CD4-positive, alpha-beta T cell treated with Interleukin-15 for 4 hours (primary cell): ENCODE measurements at places on chromosomes 4 and X.
A peak's percentile ranks its signal among the peaks of the same experiment; 100 is the strongest.

DNA sequence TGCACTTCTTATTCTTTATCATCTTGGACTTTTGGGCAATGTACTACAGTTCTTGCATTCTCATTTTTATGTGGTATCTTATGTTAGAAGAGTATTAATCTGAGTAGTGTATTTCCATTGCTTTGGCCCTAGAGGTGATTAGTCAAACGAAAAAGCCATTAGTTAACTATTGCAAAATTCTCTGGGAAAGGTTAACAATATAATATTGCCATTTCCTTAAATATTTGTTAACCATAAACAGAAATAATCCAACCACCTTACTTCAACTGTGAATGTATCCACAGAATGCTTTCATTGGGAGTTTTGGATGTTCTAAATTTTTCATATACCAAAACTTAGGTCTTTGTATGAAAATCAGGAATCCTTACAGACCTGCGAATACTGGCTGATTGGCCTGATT lies 294.6 kb upstream of the UGT8 start:
- DNase-seq: no peak

DNA sequence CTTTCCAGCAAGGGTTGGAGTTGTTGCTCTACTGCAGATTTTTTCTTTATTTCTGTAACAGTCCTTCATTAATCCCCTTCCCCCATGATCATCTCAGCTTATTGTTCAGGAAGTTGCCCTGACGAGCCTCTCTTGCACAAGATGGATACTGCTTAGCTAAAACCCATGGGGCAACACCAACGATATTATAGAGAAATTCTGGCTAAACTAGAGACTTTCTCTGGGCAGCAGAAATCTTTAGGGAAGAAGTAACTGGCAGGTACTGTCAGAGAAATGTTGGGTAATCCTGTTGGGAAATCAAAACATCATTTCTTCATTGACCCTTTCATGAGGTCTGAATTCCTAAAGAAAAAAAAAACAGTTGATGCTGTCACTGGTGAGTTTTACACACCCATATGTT lies 921.3 kb downstream of the NLGN4X start:
- no peak for DNase-seq

DNA sequence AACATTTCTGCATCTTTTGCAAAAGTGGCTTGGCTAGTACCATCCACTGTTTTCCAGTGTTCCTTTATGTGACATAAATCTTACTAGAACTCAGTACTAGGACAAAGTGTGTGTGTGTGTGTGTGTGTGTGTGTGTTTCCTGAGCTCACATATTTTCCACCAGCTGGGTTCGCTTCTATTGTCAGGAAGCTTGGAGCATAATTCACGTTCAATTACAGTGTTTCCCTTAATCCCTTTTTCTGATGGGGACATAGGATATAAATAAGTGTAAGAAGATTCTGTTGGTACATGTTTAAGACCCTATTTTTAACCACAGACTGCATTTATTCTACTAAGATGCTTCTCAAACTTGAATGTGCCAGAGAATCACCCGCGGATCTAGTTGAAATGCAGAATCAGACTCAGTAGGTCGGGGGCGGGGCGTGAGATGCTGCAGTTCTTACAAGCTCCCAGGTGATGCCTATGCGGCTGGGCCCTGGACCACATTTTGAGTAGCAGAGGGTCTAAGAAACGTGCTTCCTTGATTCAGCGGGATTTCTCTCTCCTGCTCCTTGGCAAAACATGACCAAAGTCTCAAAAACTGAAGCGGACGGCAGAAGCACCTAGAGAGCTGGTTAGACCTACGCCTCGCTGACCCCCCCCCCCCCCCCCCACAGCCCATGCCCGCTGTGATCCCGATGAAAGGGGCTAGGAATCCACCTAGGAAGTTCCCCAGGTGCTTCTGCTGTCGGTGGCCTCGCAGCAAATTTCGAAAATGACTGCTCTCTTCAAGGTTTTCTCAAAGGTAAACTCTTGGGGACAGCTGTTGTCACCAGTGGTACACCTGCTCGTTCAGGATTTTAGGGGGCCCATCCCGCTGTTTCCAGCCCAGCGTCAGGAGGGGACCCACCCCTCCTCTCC lies 797 bp downstream of the CD99L2 start:
- peak; percentile 15 for DNase-seq

DNA sequence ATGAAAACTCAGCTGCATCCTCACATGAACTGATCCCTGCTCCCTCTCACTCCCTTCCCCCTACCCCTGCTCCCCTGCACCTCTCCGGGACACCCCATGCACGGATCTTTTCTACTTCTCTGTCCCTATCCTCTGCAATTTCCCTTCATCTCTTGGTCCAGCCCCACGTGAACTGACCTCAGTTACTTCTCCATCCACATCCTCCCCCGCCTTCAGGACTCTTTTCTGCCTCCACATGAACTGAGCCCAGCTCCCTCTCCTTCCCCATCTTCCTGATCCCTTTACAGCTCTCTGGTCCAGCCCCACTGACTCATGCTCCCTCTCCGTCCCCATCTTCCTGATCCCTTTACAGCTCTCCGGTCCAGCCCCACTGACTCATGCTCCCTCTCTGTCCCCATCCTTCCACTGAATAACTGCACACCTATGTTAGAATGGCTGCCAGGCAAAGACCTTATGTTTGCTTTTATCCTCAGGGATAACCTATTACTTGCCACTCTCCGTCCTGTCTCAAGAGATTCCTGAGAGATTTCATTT lies 5.6 kb downstream of the CETN2 start:
- no peak for DNase-seq

- peak; percentile 63 for DNase-seq
Measured at GRCh38 chr4:122458625-122459024, 2.1 kb upstream of the IL2 start.

DNA sequence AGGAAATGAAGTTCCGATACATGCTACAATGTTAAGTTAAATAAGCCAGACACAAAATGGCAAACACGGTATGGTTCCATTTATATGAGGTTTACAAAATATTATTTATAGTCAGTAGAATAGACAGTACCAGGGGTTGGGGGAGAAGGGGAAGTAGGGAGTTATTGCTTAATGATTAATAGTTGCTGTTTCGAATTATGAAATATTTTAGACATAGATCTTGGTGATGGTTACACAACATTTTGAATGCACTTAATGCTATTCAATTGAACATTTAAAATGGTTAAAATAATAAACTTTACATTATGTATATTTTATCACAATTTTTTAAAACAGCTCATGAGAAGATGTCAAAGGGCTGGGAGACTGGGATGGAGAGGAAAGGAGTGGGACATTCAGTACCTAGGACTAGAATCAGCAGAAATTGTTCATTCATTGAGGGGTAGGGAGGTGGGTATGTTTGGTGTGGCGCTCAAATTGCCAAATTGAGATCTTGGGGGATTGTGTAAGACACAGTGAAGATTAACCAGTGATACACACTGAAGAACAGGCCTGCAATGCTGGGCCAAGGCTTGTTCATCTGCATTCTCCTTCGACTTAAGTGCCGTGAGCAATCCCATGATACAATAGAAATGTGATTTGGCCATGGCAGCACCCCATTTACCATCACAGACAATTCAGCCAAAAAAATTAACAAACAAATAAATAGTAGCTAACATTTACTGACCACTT lies 165.6 kb upstream of the GALNT7 start:
- no peak for DNase-seq

DNA sequence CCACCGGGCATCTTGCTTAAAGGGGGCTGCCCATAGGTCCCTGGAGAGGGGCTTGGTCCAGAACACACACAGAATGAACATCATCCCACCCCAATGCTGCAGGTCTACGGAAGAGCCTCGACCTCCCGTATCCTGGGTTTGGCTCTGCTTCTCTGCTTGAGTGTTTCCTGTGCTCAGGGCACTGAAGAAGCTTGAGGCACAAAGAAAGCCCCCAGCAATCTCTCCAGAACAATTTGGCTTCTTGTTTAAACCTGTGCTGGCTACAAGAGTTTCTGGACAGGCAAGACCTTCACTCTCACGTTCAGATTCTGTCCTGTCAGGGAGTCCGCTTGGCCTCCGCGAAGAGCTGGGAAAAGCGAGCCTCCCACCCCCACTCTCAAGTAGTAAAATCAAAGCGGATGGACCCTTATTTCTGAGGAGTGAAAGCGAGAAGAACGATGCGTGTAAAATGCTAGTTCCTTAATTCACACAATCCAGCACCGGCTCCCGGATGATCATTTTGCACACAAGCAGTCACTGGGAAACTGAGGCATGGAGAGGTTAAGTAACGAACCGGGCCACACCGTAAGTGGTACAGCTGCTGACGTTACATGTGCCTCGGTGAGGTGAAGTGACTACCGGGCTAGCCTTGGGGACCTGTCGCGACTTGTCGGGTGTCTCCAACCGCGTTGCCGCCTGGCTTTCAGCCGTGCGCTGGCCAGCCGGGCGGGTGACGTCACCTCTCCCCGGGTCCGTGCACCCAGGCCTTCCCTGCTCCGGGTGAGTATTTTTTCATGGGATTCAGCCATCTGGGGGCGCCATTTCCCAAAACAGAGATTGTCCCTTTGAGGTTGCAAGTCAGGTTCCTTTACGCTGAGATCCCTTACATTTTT lies 3.1 kb upstream of the SFRP2 start:
- DNase-seq: no peak

DNA sequence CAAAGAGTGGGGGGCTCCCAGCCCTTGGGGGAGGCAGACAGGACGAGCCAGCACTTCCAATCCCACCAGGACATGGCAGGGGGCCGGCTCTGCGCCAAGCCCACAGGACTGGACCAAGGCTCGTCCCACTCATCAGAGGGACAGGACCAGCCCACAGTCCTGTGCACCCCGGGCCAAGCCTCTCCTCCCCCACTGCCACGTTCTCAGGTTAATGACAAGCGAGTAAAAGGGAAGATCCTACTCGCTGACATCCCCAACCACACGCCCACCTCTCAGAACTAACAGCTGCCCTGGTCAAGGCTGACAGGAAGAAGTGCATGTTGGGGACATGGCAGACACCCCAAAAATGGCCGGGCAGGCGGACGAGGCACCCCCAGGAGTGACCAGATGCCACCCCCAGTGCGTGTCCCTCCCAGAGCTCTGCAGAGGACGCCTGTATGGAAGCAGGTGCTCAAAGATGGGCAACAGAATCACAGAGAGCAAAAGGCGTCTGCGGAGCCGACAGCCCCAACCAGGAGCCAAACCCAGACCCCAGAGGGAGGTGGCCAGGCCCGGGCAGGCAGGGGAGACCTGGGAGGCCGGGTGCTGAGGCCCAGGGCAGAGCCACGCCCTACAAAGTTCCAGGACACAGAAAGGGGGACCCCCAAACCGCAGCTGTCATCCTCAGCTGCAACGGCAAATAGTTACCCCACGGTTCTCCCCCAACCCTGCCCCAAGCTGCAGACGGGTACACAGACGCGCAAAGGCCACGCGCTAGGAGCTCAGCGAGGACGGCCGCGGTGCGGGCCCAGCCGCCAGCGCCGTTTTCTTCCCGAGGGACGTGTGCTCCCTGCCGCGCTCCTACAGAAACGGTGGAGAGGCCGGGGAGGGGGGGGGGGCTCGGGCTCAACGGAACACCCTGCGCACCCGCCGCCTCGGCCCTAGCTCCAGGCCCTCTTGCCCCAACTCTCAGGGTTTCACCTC lies 1.7 kb downstream of the CTBP1 start:
- no peak for DNase-seq

DNA sequence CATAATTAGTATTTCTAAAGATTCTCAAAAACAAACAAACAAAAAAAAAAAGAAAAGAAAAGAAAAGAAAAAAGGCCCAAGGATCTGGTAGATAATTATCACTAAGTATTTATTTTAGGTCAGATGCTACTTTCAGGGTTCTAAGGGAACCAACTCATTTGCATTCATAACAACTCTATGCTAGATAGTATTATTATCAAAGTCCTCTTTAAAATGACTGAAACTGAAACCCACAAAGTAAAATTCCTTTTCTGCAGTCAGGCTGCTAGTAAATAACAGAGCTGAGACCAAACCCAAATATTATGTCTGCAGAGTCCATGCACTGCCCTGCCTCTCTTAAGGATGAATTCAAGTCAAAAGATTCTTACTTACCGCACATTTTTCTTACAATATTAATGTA lies 38.3 kb upstream of the MAPK10 start:
- DNase-seq: no peak
